ENCODE measurements at places on chromosomes 2 and 18.

GRCh38 chr2:25313711-25314513, 27.8 kb downstream of the DNMT3A start:
- DNase-seq: no peak

GRCh38 chr2:79901161-79901560, 388.3 kb downstream of the CTNNA2 start:
- no peak for DNase-seq

GRCh38 chr2:96344011-96344410, 8.4 kb downstream of the NCAPH start:
- no peak for DNase-seq

- no peak for DNase-seq
These were observed 24.0 kb upstream of the GLI2 start for GRCh38 chr2:120711694-120712093.

DNA sequence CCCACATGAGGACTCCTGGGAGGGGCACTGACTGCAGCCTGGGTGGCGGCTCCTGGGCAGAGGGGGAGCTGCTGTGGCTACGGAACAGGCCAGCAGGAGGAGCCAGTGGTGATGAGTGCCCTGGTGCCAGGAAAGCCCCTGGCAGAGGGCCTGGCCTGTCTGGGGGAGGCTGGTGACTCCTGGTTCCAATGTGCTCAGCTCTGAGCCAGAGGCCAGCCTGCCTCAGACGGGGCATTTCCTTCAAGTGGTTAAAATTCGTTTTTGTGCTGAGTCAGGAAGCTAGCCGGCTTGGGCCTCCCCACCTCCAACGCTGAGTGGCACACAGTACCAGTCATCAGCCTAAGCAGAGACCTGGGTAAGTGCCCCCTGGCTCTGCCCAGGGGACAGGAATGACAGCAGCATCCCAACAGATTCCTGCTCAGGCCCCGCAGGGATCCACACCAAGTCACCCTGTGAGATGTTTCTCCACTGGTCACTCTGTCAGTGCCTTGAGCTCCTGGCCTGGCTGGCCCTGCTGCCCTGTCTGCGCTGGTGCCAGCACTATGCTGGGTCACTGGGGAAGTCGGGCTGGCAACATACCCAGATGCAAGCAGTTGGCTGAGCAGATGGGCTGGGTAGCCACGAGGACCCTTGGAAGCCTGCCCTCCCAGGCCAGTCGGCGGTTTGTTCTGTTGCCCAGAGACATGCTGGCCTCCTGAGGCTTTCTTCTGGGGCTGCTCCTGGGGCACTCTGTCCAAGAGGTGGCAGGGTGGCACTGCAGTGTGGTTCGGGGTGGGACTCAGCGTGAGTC, 7.1 kb upstream of the KLF11 start:
- DNase-seq: no peak

DNA sequence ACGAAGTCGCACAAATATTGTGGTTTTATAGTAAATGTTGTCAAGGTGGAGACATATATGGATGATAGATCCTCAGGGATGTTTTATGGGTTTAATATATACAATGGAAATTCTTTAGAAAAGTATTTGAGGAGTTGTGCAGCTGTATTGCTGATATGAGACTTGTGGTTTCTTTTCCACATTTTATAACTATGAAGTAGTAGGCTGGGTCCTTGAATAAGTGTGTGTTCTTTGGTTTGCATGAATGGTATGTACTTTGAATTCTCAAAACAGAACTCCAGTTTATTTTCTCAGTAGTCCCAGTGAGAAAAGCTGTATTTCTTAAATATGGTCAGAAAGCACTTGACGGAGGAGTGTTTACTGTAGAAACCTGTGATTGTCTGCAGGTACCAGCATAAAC, 42.4 kb downstream of the PLCL1 start:
- no peak for DNase-seq

DNA sequence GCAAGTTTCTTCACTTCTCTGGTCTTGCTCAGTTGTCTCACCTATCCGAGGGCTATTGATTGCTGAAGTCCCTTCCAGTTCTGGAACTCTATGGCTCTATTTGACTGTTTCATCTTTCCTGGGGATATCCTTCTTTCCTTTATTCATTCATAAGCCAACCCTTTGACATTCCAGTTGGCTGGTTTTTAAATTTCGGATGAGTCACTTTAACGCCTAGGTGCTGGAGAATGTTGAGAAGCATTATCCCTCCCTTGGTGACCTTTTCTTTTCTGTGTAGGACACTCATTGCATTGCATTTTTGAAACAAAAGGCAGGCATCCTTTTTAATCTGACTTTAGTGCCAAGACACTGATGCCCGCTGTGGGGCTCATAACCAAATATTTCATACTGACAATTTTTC, 307.1 kb downstream of the TSN start:
- no peak for DNase-seq

DNA sequence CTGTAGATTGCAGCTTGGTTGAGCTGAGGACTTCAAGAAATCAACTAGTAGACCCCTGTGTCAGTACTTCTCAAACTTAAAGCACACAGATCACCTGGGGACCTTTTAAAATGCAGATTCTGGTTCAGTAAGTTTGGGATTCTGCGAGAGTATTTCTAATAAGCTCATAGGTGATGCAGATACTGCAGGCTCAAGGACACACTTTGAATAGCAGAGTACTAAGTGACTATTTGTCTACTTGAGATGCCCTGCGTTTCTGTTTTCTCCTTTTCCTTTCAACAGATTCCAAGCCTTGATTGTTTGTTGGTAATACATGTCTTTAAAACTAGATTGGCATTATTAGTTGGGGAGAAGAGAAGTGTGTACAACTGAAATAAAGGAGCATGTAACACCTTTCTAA, 6.7 kb downstream of the MIB1 start:
- no peak for DNase-seq

- DNase-seq: no peak
These were observed 37.9 kb downstream of the DPYSL5 start for GRCh38 chr2:26885651-26886329.

GRCh38 chr18:30988440-30988839, 54.1 kb downstream of the DSC3 start:
- no peak for DNase-seq

DNA sequence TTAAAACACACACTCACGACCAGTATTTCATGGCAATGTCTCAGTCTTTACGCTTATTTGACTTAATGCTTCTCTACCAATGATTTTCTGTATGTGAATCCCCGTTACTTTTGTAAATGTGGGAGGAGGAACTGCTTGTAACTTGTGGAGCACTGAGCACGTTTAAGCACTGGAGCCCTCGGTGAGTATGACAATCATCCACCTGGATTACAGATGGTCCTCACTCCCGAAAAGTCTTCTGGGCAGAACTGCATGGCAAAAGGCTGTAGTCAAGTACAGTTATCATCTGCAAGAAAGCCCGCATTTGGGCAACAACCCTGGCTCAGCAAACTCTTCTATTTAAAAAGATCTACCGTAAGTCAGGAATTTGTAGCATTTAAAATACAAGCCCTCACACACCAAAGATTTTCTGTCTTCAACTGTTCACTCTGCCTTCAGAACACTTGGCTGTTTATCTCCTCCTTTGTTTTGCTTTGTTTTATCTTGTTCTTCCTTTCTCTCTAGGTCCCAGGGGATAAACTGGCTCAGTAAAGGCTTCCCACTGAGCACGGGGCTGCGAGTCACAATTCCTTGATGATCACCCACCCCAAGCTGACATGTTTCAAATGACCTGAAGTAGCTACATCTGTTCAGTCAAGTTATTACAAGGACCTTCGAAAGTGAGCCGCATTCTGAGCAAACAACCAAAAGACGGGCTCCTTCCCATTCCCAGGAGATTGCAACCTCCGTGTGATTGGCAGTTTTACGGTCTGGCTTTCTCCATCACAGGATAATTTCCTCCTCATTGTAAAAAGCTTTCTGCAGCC, 102.2 kb downstream of the DLGAP1 start:
- peak; percentile 73 for DNase-seq

DNA sequence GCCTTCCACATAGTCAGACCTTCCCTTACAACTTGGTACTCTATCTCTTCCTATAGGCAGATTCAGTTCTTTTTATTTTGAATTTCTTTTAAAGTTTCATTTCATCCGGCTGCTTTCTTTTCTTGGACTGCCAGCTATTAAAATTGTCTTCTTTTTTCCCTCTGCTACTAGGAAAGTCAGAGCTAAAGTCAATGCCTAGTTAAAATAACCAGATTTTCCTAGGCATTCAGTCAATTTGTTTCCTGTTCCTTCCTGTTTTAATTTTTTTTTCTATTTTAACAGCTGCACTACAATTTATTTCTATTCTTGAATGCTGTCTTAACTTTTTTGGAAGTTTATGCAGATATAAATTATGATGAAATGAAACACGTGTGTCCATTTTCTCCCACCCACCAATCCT, 84.8 kb downstream of the EVA1A start:
- no peak for DNase-seq

- no peak for DNase-seq
These were observed 268.7 kb downstream of the GLI2 start for GRCh38 chr2:121004359-121004758.

DNA sequence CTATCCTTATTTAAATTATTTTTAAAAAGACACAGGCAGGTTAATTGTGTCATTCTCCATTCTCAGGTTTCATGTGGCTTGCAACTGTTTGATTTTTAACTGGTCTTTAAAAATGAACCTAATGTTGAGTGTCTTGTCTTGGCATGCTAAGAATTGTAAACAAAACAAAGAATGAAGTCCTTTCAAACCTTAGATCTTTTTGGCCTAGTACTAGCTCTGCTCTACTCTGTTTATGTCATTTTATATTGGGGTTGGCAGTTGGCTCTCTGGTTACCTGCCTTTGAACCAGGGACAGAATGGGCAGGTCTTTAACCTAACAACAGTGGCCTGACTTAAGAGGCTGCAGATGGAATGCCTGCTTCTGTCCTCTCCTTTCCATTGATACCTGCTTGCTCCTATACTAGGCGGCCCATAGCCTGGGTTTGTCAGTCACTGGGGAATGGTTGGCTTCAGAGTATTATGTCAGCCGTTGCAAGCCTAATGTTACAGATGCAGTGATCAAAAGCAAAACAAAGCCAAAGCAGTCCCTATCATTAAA, 85.5 kb downstream of the MTA3 start:
- DNase-seq: no peak

GRCh38 chr2:231182513-231182899, 15.9 kb upstream of the ARMC9 start:
- DNase-seq: no peak

- no peak for DNase-seq
These were observed 509.6 kb upstream of the TCF4 start for GRCh38 chr18:56097621-56098020.

DNA sequence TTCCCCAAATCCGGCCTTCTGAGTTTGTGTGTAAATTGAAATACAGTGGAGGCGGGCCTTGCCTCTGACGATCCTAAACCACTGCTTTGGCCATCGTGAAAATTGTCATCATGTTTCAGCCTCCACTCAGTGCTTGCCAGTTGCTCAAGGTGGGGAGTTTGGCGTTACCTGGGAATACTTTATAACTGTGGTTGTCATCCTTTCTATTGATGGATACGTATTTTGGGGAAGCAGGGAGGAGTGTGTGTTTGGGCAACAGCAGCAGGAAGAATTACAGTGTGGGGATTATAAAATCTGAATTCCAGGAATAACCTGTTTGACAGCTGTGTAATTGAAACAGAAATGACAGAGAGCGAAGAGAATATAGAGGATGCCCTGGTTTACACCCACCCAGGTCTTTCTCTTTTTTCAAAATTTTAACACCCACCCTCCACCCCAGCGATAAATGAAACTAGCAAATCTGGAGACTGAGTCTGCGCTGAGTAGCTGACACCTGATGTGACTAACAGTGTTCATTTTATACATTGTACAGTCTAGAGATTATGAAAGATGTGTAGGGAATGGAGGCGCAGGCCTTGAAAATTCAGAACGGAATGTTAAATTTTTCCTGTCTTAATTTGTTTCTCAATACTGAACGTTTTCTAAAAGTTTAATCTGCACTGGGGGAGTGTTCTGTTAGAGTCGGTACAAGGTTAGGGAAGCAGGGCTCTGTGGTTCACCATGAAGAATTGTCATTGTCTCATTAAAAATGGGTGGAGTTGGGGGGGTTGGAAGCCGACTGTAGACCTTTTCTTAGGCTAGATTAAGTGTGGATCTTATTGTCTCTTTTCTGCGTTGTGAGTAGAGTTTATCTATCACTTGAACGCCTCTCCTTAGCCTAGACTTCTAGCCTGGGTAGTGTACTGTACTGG, 1.6 kb downstream of the MAP4K4 start:
- DNase-seq: no peak

GRCh38 chr2:69011611-69012157, 1.3 kb upstream of the ANTXR1 start:
- no peak for DNase-seq

DNA sequence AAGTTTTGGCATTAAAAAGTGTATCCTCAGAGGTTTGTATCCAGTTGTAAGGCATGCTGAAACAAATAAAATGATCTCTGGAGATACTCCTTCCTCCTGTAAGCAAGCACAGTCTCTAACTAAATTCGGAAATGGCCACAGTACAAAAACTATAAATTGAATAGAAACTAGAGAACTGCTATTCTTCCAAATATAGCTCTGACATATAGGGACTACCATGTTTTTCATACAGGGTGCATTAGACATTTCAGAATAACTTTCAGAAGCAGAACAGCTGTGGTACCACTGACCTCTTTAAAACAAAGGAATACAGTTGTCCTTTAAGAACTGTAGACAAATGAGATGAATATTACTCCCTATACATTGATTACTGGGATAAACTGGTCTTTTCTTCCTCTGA, 568.5 kb downstream of the ARHGAP15 start:
- DNase-seq: no peak

GRCh38 chr18:7576685-7577084, 9.6 kb downstream of the PTPRM start:
- DNase-seq: no peak

- no peak for DNase-seq
These were observed 4.4 kb downstream of the SLC66A3 start for GRCh38 chr2:11159574-11160170.

GRCh38 chr2:162012565-162013058, 61.4 kb downstream of the DPP4 start:
- DNase-seq: no peak

DNA sequence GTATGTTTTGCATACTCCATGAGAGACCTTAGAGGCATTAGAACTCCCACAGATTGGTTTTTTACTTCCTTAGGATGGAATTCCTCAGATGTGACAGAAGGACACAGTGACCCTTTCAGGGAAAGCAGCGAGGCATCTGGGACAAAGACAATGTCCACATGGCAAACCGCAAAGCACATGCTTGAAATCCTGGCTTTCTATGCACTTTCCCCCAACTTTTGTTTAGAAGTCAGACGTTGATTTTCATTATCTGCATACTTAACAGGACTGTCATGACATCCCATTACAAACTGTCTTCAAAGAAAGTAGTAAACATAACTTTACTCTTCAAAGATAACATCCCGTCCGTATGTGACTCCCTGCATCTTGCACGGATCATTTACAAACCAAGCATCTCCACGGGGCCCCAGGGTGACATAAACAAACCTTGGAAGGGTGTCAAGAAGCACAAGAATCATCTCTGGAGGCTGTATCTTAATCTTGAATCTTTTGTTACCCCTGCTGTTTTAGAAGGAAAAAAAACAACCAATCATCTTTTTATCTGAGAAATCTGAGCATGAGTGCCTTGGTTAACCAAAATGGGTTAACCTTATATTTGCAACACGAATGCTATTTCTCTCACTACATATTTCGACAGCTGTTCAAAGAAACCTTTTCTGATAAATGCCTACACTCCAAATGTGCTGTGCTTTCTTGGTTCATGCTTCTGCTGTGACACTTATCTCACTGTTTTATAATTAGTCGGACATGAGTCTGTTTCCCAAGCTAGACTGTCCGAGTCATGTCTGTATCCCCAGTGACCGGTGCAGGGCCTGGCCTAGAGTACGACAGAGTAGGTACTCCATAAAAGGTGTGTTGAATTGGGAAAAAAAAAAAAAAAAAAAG, 90.8 kb downstream of the CCBE1 start:
- DNase-seq: no peak
